ENCODE measurements at places on chromosomes 2 and 18.
A peak's percentile ranks its signal among the peaks of the same experiment; 100 is the strongest.

- DNase-seq: no peak
Measured at GRCh38 chr18:63867368-63868125, 20.0 kb upstream of the SERPINB2 start.

DNA sequence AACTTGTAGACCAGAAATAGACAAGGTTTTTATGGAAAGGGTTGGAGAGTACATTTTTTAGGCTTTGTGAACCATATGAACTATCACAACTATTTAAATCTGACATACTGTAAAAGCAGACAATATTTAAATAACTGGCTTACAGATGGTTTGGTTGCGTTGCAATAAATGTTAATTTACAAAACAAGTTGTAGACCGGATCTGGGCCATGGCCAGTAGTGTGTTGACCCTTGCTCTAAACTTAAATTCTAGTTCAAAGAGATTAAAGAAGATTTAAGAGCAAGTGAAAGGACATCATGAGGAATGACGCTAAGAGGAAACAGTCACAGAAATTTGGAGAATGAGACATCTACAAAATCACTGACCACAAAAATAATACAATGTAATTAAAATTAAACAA lies 652.7 kb downstream of the DCDC2C start:
- no peak for DNase-seq

- no peak for DNase-seq
Measured at GRCh38 chr2:121103960-121104359, 181.0 kb downstream of the TFCP2L1 start.

DNA sequence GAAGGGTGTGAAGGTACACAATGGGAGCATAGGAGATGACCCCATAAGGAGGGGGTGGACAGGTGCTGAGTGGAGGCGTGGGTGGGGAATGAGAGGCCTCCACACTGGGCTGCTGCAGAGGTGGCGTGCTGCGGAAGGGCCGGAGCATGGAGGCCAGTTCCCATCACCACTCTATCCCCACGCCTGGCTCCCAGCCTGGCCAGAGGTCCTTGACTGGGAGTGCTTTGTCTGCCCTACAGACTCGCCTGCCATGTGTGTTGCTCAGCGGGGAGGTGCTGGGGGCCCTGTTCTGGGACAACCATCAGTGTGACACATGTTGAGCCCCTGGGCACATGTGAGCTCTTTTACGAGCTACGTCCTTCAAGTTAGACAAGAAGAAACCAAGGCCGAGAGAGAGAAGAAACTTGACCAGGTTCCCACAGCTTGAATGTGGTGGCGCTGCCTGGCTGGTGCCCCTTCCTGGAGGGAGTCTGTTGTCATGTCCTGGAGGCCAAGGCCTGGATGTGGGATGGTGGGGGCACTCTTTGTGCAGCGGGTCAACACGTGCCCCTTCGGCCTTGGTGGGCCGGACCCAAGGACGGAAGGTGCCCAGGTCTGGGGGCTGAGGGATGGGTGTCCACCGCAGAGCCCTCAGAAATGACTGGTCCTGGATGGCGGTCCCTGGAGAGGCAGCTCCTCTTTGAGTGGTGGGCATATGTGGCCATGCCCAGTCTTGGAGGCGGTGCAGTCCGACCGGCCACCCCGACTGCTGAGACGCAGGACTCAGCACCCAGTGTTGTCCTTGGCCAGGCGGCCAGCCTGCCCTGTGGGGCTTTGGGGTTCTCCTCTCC lies 1.2 kb upstream of the INPP5D start:
- no peak for DNase-seq

- DNase-seq: no peak
Measured at GRCh38 chr2:175107146-175107545, 60.9 kb downstream of the ATF2 start.

GRCh38 chr2:151049746-151050145 lies 211.9 kb downstream of the RBM43 start:
- no peak for DNase-seq

DNA sequence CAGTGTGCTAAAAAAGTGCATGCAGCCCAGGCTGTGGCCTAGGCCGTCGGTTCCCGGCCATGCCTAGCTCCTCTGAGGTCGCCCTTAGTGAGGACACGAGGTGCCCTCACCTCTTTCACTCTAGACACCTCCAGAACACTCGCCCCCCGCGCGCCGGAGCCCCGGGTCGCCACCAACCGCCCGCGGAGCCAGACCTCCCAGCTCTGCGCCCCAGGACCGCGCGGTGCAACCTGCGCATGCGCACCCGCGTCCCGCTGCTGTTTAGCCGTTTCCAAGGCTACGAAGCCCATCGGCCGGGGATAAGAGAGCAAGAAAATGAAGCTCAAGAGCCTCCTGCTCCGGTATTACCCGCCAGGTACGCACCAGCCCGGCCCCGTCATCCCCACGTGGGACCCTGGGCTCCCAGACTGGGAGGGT lies at the start of gene DAW1:
Gene DAW1 (plus strand): TSS at position 257 of the 417 bp plus-strand sequence. CDS start 59 bp downstream, at position 316.
- DNase-seq: peak; percentile 34

DNA sequence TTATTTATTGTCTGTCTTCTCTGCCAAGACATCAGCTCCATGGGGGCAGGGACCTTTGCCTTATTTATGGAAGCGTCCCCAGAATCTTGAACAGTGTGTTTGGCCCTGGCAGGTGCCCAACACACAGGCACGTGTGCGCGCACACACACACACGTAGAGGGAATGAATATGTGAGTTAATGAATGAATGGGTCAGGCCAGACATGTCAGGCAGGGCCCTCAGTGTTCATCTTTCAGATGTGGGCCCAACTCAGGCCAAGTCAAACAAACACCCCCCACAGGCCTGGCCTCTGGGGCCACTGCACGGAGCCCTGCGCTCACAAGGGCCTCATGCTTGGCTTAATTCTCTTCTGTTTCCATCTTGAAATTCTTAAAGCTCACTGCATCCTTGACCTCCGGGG lies 54.1 kb downstream of the DYSF start:
- DNase-seq: no peak

GRCh38 chr18:57149531-57149930 lies 2.6 kb downstream of the BOD1L2 start:
- no peak for DNase-seq

- no peak for DNase-seq
Measured at GRCh38 chr18:21777814-21778213, 37.2 kb downstream of the MIB1 start.

DNA sequence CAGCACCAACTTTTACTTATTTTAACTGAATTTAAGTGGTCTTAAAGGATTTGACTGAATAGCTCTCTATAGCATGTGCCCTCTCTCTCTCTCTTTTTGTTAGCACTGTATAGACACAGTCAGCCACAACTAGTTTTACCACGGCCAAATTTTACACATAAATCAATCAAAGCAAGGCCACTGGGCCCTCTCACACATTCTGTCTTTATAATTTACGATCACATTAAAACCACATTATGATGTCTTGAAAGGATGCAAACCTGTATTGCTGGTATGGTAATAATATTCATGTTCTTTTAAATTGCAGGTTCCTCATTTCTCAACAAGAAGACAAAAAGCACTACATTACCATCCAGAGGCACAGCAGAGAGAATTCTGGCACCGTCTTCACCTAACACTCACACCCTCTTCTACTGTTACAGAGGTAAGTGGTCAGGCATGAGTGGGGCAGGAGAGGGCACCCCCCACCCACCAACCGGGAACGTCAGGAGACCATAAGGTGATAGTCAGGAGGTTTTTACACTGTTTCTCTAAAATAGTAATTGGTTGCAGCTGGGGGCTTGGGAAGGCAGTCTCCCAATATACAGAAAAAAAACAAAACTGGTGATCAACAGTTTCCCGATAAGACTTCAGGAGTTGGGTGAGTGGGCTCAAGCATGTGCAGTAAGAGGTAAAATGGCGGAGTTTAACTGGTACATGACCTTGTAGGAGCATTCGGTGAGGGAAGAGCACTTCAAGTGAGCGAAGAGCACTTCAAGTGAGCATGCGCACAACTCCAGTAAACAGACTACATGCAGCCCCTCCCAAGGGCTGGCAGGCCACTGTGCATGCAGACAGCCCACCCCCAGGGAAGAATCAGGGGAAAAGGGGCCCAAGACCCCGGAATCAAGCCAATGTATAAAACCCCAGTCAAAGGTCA lies 296.7 kb downstream of the PIEZO2 start:
- no peak for DNase-seq

DNA sequence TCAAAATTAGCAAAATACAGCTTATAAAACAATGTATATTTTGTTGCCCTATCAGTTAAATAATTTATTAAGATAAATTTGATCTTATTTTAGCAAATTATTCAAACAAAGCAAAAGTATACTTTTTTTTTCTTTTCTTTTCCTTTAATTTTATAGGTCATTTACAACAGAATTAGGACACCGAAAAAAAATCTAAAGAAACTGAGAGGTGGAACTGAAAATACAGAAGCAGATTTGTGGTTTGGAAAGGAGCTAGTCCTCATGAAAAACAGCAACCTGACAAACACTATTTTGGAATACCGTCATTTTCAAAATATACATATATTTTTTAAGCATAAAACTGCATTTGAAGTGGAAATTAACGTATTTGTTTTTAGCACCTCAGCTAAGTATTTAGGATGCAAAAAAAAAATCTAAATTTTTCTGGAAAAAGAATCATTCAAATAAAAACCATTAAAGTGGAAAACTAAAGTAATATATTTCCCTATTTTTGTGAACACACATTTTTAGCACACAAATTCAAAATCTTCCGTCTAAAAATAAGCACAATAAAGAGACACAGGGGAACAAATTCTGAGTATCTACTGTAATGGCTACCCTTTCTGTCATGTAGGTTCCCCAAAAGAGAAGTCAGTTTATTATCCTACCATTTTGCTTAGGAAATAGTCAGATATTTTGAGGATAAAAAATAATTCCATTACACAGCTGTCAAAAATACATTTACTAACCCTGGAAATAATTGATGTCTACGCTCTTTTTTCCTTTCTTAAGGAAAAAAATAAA lies 2.7 kb downstream of the CCDC88A start:
- no peak for DNase-seq

- no peak for DNase-seq
Measured at GRCh38 chr2:140363131-140363530, 1582.9 kb upstream of the NXPH2 start.

GRCh38 chr2:157443795-157444640 lies at the start of gene CYTIP:
CYTIP (minus strand) TSS chr2:157444089; CDS start chr2:157444020, 69 bp downstream.
- DNase-seq: peak; percentile 37

GRCh38 chr2:54897420-54898310 lies 152.6 kb downstream of the RTN4 start:
- DNase-seq: no peak

GRCh38 chr2:240420206-240421104 lies 15.0 kb upstream of the GPC1 start:
- no peak for DNase-seq

- DNase-seq: no peak
Measured at GRCh38 chr2:39338502-39338901, 94.7 kb upstream of the CDKL4 start.

- DNase-seq: no peak
Measured at GRCh38 chr2:232816657-232817056, 40.3 kb upstream of the KCNJ13 start.

DNA sequence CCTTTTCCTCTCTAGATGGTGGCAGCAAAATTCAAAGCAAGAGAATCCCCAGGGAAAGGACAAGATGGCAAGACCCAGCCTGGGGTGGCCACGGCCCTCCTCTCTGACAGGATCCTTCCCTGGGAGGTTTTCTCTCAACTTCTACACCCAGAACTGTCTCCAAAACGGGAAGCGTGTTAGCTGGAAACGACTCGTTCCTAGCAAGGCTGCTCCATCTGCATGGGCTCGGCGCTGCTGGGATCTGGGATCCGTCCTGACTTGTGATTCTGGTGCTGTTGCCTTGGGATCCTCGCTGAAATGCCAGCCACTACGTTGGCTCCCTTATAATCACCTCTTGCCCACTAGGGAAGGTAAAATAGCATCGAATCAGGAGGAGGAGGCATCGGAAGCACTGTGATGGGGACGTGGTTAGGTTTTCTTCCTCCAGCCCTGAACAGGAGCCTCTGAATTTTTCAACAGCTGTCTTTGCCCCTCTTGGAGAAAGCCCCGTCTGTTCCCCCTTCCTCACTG lies 514.8 kb upstream of the MYT1L start:
- no peak for DNase-seq

DNA sequence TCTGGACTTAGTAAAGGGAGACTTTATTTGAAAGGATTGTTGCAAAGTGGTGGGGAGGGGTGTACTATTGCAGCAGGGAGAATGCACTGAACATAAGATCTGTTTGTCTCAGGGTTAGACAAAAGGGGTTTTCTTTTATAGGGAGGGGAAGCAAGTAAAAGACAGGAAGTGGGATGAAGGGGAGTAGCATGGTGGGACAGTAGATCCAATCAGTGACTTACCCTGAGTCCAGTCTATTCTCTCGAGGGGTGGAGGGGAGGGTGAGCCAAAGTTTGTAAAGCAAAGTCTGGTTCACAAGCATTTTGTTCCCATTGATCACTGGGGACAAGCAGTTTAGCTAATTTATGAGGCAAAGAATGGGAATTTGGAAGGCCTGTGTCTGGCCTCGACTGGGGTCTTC lies 35.0 kb upstream of the CYP27C1 start:
- no peak for DNase-seq

DNA sequence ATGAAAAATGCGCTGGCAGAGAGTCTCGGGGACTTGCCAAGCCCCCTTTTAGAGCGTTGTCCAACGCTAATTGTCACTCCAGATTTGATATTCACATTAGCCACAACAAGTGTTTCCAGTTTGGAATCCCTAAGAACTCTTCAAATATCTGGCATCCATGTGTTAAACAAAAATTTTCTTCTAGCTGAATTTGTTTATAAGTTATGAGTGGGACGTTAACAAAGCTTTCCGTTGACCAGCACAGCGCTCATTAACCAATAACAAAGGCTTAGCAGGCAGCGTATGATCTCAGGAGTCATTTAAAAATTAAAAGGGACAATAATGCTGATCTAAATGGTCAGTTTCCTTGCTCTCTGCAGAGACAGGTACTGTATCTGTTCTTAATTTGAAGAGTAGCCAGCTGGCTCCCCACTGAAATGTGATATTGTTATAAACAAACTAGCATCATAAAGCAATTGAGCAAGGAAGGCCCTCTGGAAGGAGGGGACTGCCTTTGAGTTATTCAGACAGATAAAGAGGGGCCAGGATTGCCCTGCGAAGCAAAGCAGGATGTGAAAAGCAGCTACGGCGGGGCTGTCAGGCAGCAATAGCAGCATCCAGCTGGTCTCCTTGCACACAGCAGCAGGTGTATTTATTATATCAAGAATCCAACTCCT lies 337.2 kb upstream of the SALL3 start:
- no peak for DNase-seq

DNA sequence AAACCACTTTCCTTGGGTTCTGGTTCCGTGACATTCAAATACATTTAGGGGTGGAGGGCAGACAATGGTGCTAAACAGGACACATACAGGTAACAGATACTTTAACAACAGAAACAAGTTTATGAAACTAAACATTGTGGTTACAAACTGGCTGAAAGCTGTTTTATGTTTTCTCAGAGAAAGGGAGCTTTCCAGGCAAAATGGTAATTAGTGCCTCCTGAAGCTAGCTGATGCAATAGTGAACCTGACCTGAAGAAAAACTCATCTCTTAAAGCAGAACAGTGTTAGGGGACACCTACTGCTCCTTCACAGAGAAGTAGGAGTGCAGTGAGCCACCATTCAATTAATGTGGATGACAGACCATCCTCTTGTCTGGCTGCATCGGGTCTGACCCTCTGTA lies 138.9 kb downstream of the CCDC148 start:
- no peak for DNase-seq

- no peak for DNase-seq
Measured at GRCh38 chr2:12081481-12082210, 335.2 kb downstream of the LPIN1 start.
